CD4-positive, alpha-beta T cell treated with Interleukin-4 for 1 hour (primary cell): ENCODE measurements at places on chromosomes 6 and 20.

GRCh38 chr6:69994251-69994650 is 127.9 kb downstream of the COL19A1 start:
- no peak for DNase-seq

DNA sequence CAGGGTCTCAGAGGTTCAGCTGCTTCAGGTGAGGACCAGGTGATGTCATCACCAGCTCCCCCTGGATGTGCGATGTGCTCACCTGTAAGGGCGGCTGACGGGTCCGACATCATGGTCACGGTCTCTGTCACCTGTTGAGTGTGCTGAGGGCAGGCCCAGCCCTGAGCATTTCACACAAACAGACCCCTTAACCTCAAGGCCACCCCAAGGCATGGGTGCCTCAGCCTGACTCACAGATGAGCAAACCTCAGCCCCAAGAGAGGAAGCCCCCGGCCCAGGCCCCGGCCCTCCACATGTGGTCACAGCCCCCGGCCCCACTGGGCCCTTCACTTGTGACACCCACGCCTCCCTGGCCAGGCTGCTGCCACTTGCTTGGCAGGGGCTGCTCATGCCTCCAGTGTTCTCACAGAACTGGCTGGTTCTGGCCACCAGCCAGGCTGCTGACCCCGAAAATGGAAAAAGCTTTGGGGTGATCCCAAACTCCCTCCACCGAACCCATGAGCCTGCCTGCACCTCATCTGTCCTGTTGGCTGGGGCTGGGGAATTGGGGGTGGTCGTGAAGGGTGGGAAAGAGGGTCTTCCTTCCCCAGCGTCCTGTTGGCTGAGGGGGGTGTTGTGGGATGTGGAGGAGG is 33.3 kb downstream of the PRR18 start:
- no peak for DNase-seq

DNA sequence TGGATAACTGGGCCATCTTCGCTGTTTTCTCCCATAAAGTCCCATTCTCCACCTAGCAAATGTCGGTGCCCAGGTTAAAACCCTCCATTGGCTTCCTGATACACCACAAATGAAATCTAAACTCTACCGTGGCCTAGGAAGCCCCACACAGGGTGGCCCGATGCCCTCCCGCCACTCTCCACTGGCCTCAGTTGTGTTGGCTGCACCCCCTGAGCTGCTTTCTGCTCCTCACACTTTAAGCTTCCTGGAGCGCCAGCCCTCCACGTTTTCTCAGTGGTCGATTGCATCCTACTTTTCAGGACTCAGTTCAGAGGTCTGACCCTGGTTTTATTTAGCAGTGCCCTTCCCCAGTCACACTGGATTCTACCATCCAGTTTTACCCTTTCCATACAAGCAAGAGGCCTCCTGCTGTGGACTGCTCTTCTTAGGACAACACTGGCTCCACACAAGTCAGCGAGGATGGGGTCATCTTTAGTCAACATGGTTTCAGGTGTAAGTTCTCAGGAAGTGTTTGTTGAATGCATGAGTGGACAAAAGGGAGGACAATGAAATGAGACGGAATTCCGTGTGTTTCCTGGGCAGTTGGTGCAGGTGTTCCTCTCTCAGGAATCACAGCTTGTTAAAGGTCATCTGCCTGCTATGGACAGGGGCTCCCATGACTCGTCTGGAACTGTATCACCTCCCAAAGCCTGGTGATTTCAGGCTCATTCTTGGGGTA is 124.1 kb downstream of the SULF2 start:
- no peak for DNase-seq

DNA sequence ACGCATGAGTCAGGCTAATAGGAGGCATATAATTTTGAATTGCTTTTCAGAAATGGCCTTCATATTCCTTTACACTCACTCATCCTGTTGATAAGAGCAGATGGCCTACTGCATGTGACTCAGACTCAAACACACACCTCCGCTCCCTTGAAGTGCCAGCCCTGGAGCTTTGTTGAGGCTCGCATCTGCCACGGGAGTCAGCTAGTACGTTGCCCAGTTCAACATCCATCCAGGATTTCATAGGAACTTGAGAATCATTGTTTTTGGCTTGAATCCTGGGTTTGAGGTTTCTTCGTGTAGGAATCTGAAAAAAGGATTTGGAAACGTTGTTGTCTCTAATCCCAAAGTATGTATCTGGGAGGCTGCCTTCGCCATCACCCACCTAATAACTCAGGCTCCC is 87.4 kb upstream of the JAG1 start:
- DNase-seq, result no peak

- DNase-seq, result no peak
These were observed 68.6 kb downstream of the SGK1 start for GRCh38 chr6:134249239-134249758.

- no peak for DNase-seq
These were observed 180.0 kb downstream of the TBXT start for GRCh38 chr6:165987483-165988301.

GRCh38 chr20:52804497-52805295 is 167.5 kb upstream of the TSHZ2 start:
- no peak for DNase-seq

GRCh38 chr20:62159839-62160238 is 16.3 kb downstream of the SS18L1 start:
- DNase-seq, result no peak

DNA sequence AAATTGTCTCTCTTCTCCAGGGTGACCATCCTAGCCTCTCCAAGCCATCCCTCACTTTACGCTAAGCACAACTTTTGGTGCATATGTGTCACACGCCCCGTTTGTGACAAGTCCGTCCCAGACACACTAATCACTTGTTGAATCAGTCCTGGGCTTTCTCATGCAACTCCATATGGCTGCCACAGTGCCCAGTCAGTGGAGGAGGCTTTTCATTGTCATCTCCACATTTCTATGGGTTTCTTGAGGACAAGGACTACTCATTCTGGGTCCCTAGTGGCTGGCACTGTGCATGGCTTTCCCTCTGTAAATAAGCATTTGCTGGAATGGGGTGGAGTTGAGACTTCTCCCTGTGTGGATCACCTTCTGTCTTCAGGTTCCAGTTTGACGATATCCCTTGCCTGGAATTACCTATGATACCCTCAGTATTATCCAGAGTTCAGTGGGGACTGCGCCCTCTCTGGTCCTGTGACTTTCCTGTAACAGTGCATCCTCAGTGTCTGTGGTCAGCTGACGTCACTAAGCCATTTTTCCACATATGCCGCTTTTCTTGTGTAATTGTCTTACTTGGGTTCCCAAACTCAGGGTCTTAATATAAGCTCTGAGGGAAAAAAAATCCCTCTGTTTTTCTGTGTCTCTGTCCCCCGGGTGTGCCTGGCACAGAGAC is 59.8 kb upstream of the MYL9 start:
- DNase-seq, result no peak

DNA sequence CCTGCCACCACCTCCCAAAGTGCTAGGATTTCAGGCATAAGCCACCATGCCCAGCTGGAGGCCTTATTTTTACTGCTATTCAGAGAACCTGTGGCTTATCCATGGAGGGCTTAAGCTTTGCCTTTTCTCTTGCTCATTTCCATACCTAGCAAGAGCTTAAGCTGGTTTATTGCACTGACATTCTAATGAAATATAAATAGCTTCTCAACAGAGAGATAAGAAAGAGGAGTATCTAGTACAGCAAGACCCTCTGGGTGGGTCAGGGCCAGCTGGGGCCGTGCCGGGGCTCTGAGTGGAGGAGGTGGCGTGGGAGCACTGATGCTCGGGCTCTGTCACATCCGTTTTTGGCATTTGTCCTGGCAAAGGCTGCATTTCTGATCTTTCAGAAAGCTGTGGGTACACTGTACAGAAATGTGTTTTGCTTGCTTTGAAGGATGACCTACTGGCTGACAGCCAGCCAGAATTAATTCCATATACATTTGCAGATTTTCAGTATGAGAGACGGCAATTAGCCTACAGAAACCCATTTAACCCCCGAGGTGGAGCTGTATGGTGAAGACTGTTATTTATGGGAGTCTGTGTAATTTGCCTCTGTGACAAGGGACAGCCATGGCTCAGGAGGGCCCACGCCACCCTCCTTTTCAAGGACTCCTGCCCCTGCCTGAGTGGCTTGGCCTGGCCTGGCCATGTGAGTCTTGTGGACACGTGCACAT is 181.6 kb upstream of the AKAP12 start:
- no peak for DNase-seq

- DNase-seq, result peak; percentile 16
These were observed 30.0 kb downstream of the ALDH5A1 start for GRCh38 chr6:24524805-24525204.

DNA sequence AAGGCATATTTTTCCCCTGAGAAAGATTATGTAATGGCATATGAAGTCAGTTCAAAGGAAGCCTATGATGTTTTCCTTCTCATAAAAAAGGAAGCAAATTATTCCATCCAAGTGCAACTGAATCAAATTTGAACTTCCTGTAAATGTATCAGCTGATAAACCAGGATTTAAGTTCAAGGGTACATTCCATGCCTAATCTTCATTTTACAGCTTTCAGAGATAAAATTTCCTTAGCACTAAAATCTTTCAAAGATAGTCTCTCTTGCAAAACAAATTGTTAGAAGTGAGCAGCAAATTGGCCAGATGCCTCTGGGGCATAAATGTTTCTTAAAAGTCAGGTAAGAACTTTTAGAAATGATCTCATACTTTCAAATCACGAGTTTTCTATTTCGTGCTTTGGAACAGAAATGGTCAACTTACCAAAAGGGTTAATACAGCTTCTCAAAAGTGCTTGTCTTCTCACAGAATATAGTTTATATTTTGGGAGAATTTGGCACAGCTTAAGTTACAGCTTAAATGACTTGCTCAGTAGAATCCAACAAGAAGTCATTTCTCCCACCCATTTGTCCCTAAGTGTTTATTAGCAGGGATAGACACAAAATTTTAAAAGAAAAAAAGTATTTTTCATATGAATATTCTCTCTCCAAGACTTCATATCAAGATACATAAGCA is 2.7 kb upstream of the TCF21 start:
- DNase-seq, result no peak

DNA sequence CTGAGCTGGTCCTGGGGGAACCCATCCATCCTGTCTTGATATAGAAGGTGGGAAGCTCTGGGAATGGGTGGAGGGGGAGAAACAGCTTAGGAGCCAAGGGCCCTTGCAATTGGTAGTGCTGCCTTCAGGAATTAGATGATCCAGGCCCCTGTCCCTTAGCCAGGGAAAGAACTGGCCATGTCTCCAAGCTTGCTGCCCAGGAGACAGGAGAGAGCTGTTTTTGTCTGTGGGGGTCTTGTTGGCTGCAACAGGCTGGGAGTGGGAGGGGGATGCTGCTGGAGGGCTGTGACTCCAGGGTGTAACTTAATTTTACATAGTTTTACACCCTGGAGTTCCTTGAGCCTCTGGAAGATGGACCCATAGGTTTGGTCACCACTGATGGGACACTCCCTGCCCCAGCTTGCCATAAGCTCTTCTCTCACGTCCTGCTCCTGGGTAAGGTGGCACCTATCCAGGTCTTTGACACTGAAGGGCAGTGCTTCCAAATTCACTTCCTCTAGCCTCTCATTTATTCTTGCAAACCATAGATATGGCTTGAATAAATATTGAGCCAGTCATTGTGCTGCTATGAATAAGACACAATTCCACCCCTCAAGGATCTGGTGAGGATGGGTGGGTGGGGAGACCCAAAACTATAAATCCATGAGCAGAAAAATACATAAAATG is 16.8 kb downstream of the VEGFA start:
- no peak for DNase-seq

- DNase-seq, result no peak
These were observed 57.6 kb downstream of the TCP11 start for GRCh38 chr6:35083507-35083906.

DNA sequence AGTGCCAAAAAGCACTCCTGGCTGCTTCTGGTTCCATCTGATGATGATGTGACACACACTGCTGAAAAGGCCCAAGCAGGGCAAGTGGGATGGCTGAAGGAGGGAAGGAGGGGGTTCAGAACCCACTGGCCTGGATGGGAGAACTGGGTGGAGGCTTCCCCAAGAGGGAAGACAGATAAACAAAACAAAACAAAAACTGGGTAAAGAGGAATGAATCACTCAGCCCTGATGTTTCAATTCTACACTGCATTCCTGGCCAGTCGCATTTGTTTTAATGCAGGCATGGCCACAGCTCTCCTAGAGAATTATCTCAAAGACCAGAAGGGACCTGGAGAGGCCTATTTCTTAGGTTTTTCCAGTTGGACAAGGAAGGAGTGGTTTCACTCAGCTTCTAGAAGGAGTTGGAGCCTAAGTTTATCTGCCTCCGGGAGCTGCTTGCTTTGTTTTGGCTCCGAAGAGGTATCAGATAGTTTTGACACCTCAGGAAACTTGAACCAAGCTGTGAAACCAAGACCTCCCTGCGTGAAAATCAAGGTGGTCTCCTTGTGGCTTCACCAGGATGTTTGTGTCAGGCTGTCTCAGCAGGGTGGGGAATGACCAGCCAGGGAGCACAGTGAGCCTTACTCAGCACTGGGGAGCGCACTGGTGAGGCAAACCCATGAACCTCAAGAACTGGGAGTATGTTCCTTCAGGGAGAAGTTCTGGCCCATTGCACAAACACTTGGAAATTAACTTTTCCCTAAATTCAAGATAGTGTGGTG is 16.1 kb downstream of the TTPAL start:
- DNase-seq, result no peak

- no peak for DNase-seq
These were observed 616.5 kb upstream of the CITED2 start for GRCh38 chr6:139990856-139991465.

DNA sequence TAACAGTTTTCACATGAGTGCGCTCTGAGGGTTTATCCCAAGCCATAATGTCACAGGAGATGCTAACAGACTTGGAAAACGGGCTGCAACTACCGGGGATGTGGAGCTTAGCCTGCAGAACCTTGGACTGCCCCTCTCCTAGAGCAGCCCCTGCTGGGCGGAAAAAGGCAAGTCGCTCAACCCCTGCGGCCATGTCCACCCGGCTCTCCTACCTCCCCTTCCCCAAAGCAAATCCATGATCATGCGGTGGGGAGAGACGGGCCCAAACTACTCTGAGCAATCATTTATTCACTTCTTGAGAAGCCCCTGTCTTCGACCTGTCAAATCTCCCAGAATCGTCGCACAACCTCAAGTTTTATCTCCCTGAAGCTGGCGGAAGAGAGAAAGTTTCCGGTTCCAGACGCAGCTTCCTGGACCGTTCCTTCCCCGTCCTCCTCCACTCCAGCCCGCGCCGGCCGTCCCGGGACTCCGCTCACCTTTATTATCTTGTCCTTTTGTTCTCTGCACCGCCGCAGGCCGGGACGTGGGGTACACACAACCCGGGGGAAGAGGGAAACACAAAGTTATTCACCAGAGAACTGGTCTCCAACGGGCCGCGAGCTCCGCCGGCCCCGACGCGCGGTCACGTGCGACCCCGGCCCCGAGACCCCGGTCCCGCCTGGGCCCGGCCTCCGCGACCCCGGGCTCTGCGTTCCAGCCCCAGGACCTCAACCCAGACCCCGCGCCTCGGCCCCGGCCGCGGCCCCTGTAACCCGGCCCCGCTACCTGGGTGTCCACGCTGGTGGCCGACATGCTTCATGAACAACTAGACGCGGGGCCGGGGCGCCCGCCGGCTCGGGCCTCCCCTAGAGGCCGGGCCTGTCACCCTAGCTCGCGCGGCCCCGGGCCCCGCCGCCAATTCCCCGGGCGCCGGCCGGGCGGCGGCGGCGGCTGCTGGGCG is 560 bp downstream of the YTHDF1 start:
- peak; percentile 11 for DNase-seq
